ENCODE measurements at places on chromosomes 12 and 14.

- no peak for DNase-seq
These were observed 35.7 kb downstream of the MVK start for GRCh38 chr12:109609342-109609741.

DNA sequence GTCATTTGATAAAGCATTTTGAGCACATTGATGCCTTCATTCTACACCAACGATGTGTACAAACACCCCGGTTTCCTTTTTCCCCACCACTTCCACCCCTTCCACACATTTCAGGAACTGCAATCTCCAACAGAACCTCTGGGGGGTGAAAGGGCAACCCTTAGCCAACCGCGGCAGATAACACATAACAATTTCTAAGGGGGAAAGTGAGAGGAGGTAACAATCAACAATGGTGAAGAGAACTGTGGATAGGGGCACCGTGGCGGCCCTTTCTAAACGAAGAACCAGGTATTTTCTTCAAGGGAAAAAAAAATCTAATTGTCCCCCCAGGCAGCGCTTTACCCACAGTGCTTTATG lies 1.1 kb downstream of the KITLG start:
- DNase-seq: no peak

- DNase-seq: no peak
These were observed 207.7 kb upstream of the DDHD1 start for GRCh38 chr14:53360829-53361228.

- DNase-seq: no peak
These were observed 140.8 kb downstream of the ERC1 start for GRCh38 chr12:1131811-1132224.

GRCh38 chr14:54662491-54663133 lies 95.7 kb downstream of the SAMD4A start:
- DNase-seq: no peak

DNA sequence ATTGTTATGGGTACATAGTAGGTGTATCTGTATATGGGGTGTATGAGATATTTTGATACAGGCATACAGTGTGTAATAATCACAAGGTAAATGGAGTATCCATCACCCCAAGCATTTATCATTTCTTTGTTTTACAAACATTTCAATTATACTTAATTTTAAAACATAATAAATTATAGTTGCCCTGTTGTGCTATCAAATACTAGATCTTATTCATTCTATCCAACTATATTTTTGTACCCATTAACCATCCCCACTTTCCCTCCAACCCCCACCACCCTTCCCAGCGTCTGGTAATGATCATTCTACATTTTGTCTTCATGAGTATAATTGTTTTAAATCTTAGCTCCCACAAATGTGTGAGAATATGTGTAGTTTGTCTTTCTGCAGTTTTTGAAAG lies 302.6 kb downstream of the FOXG1 start:
- DNase-seq: no peak

DNA sequence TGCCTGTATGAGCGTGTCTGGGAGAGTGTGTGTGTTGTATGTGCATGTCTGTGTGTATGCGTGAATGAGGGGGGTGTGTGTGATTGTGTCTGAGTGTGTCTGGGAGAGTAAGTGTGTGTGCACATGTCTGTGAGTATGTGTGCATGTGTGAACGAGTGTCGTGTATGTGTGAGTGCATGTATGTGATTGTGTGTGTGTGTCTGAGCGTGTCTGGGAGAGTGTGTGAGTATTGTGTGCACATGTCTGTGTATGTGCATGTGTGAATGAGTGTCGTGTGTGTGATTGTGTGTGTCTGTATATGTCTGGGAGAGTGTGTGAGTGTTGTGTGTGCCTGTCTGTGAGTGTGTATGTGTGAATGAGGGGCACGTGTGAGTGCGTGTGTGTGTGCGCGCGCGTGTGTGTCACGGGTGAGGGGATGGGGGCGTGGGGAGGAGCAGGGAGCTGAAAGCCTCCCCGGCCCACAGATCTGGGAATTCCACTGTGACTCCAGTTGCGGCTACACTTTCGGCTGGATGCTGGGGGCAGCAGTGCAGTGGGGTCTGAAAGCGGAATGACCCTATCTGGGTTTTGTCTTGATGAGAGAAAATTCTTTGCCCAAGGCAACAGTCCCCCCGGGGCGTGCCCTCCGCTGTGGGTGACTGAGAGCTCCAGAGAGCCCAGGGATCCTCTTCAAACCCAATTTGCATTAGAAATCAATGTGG lies 138.1 kb upstream of the MED13L start:
- no peak for DNase-seq

- peak; percentile 82 for DNase-seq
These were observed 17.5 kb downstream of the RASSF3 start for GRCh38 chr12:64627771-64628170.

DNA sequence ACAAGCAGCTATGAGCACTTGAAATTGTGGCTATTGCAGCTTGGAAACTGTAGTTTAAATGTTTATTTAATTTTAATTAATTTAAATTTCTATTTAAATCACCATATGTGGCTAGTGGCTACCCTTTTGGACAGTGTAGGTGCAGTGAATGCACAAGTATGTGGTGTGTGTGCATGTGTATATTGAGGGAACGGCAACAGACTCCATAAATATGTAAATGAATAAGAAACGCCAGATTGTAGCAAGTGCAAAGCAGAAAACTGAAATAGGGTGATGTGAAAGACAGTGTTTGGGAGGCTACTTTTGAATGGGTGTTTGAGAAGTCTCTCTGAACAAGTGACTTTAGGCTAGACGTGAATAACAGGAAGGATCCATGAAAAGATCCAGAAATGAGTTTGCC lies 32.7 kb upstream of the CCDC196 start:
- DNase-seq: no peak

DNA sequence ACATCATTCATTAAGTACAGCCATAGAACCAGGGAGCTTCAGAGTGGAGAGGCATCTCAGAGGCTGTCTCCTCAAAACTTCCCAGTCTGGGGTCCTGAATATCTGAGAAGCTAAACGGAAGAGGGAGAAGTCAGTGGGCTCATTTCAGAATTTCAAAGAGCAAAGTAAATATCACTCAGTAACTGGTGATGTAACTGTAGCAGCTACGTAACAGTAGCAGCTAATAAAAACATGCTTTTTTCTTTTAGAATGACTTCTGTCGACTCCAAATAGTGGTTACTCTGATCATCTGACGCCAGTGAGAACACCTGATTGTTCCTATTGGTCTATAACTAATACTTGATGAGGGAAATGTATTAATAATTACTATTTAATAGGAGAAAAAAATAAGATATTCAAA lies 383.3 kb downstream of the DPF3 start:
- DNase-seq: no peak

GRCh38 chr14:75689012-75689411 lies 28.0 kb downstream of the TTLL5 start:
- DNase-seq: peak; percentile 26

GRCh38 chr14:53716578-53716977 lies 240.0 kb downstream of the BMP4 start:
- DNase-seq: no peak

- no peak for DNase-seq
These were observed 1.4 kb downstream of the KCNMB4 start for GRCh38 chr12:70367258-70368141.

- DNase-seq: peak; percentile 86
These were observed 1.2 kb upstream of the TNFAIP2 start for GRCh38 chr14:103121846-103122584.

- no peak for DNase-seq
These were observed 61.5 kb downstream of the SLC6A12 start for GRCh38 chr12:152440-152839.
